C1 segment of cervical spinal cord (tissue), 14 donors: ENCODE measurements at places on chromosomes 13 and 19.

GRCh38 chr19:48777720-48778119, 22.4 kb downstream of the FGF21 start:
- no peak for DNase-seq

DNA sequence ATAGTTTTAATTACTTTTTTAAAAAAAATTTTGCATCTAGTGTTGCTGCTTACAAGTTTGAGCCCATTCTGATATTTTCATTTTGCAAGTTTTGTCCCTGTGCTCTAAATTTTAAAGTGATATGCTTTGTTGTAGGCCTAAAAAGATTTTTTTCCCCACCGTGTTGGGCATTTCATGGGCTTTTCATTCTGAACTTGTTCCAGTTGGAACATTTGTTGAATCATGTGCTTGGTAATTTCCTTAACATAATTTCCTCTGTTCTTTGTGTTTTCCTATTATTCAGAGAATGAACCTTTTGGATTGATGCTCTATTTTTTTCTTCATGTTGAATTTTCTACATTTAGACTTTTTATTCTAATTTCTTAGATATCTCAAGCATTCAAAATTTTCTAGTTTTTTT, 206.4 kb upstream of the SPRY2 start:
- no peak for DNase-seq

- no peak for DNase-seq
Observed at GRCh38 chr13:96809366-96810096, 184.7 kb downstream of the OXGR1 start.

- DNase-seq: no peak
Observed at GRCh38 chr13:113369881-113370280, 6.0 kb upstream of the GRTP1 start.
